ENCODE measurements at places on chromosomes 7 and 10. TPM values are rescaled to one million over a fixed set of nuclear protein-coding genes. Genes with fewer than 3 reads are reported as not detected.

DNA sequence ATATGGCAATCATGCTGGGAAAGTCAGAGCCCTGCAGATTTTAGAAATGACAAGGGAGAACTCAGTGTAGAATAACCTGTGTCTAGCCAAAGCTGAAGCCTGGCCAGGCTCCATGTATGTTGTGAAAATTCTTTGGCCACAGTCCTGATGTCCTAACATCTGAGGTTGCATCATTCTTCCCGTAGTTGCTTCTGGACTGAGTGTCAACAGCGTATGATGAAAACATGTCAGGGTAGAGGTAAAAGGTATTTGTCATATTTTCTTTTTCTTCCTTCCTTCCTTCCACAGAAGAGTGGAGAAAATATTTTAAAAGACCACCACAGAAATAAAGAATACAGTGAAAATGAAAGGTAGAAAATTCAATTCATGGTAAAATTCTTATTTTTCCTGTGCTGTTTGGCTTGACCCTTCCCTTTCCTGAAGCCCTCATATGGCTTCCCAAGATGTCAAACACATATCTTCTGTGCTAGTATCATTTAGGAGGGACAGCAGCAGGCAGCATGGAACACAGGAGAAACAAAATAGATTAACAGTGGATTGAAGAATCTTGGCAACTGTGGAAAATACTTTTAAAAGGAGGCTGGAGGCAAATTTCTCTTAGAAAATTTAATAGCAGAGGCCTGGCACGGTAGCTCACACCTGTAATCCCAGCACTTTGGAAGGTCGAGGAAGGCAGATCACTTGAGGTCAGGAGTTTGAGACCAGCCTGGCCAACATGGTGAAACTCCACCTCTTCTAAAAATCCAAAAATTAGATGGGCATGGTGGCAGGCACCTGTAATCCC lies 18.9 kb upstream of the NRBF2 start:
- peak; percentile 93 for DNase-seq

DNA sequence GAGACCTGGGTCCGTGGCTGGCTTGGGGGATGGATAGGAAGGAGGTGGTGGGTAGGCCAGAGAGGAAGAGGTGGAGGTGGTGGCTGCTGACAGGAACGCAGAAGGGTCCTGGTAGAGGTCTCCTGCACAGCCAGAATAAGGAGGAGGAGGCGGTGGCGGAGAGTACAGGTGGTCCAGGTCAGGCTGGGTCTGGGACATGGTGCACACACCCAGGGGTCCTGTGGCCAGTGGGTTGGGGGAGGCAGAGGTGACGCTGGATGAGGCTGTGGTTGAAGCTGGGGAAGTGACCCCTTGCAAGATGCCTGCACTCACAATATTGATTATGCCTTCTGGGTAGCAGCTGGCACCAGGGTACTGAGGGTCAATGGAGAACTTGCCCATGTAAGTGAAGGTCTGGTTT lies 2.2 kb downstream of the EGR2 start:
- DNase-seq, result no peak

The SFMBT2 gene
- total RNA-seq, result 4.3 TPM

The GHRHR gene
- total RNA-seq, result not detected

The MAD1L1 gene
- 30.5 TPM for total RNA-seq

The LIPK gene
- total RNA-seq, result not detected

The KBTBD2 gene
- total RNA-seq, result 38.5 TPM
